ENCODE measurements at places on chromosomes 12 and 14. TPM values are rescaled to one million over a fixed set of nuclear protein-coding genes. Genes with fewer than 3 reads are reported as not detected.

TRIM9 gene
- total RNA-seq: 1.7 TPM

- DNase-seq: no peak
Measured at GRCh38 chr14:95305940-95306339, 13.8 kb downstream of the CLMN start.

GRCh38 chr14:99360774-99361595, 89.0 kb upstream of the BCL11B start:
- DNase-seq: no peak

GRCh38 chr12:7837366-7837765, 35.3 kb downstream of the SLC2A14 start:
- no peak for DNase-seq

All from progenitor cell of endocrine pancreas (in vitro differentiated cells).